ENCODE measurements at places on chromosomes 4 and X.

- no peak for DNase-seq
Observed at GRCh38 chr4:55337944-55338343, 8.1 kb upstream of the SRD5A3 start.

DNA sequence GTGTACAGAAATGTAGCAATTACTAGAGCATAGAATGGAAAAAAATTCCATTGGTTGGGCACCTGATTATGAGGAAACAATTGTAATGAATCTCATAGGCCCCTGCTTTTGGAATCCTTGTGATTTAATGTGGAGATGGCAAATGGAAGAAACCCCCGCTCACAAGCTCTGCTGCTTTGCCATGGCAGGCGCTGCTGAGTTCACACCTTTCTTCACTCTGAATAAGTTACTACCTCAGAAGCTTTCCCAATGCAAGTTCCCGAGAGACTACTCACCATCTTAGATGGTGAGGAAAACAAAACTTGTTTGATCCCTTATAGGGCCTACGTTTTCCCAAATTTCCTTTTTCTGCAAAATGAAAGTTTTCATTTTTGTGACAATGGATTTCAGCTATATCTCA lies 266.6 kb upstream of the TAPT1 start:
- DNase-seq, result no peak

DNA sequence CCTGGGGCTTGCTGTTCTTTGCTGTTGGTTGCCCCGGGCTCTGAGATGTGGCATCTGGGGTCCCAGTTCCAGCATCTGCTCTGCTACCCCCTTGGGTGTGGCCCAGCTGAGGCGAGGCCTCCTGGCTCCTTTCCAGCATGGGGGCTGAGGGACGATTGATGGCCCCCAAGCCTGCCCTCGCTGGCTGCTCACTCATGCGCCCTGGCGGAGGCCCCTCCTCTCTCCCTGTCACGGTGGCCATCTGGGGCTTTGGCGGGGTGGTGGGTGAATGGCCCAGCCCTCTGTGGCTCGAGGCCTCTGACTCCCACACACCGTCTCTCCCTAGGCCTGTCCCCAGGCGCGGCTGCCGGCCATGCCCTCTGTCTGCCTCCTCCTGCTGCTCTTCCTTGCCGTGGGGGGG lies 1.8 kb downstream of the PLXNA3 start:
- no peak for DNase-seq

GRCh38 chr4:6020613-6021012 lies 2.4 kb upstream of the C4orf50 start:
- DNase-seq, result no peak

All from activated CD8-positive, alpha-beta T cell treated with anti-CD3 and anti-CD28 coated beads, Interleukin-2, amount 10 ng/mL, durations not matched to agents 7 days and 5 days (primary cell).